Aorta (tissue), 5 donors: ENCODE measurements at places on chromosomes 3 and 15.

- no peak for DNase-seq
Measured at GRCh38 chr3:113194823-113195401, 16.4 kb upstream of the BOC start.

DNA sequence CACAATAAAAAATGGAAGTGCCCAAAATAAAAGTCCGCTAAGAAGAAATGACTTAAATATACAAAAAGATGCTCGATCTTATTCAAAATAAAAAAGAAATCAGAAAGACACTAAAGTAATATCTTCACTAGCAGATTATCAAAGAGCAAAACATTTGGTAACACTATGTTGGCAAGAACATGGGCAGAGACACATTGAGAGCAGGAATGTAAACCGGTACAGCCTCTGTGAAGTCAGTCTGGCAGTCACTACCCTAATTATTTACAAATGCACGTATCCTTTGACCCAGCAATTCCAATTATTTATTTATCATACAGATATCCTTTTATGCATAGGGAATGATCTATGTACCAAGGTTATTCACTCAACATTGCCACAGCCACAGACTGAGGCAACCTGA lies 34.5 kb downstream of the TBL1XR1 start:
- DNase-seq, result no peak

DNA sequence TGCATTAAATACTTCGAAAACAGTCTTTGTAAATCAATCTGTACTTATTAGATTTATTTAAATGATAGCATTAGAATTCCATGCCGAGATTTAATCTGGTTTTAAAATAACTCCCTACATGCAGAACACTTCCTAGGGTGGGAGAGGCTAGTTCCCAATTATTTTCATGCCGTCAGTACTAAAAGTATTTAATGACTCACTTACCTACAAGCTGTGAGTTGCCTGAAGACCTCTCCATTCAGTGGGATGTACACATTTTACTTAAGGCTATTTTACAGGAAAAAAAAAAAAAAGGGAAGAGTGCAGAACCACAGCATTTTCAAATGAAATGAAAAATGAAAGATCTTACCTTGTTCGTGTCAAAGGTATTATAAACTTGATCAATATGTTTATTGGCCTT lies 469 bp downstream of the GUCA1C start:
- no peak for DNase-seq

DNA sequence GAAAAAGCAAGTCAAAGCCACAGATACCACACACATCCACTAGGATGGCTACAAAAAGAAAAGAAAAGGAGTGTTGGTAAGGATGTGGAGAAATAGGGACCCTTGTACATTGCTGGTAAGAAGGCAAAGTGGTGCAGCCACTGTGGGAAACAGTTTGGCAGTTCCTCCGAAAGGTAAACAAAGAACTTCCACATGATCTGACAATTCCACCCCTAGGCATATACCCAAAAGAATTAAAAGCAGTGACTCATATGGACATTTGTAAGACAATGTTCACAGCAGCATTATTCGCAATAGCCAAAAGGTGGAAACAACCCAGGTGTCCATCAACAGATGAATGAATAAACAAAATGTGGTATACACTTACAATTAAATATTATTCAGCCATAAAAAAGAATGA lies 22.2 kb upstream of the GMPPB start:
- no peak for DNase-seq

DNA sequence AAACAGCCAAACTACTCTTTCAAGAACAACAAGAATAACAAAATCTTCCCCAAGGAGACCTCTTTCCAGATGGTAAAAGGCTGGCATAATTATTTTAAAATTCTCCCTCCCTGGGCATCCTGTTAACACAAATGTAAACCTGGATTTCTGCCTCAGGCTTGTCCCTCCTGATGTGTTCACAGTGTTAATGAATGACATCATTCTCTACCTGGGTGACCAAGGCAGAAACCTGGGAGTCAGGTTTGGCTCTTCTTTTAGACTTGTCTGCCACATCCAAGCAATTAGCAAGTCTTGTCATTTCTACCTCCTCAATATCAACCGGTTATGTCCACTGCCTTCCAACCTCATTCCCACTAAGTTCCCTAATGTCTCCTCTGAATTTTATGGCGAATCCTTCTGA lies 368.7 kb upstream of the TBL1XR1 start:
- no peak for DNase-seq

DNA sequence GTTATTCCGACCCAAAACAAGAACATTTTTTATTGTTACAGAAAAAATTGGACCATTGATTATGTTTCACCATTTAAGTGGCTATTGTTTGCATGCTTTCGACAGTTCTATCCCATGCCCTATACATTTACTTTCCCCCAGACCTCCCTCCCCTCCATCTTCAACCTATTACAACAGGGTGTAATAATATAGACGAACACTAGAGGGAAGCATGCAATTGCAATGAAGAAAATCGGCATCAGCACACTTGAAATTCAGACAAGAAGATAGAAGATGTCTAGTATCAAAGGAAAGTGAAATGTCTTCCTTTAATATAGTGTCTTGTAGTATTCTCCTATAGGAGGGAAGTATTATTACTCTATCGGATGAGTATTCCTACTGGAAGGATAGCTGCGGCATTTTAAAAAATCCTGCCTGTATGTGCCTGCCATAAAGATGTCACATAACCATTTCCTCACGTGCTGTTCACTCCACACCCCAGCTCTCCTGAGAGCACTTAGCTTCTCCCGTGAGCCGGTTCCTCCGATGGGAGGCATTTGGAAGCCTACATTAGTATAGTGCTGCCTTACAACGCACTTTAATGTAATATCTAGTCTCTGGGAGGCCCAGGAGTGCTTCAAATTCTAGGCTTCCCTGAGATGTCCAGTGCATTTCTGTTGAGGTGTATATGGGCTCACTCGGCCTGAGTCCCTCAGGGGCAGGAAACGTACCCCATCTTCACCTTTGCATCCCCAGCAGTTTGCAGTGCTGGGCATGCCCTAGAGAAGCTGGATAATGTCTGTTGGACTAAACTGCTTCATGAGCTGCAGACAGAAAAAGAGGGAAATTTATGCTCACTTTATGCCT lies 17.8 kb upstream of the ERICH6 start:
- DNase-seq, result no peak

DNA sequence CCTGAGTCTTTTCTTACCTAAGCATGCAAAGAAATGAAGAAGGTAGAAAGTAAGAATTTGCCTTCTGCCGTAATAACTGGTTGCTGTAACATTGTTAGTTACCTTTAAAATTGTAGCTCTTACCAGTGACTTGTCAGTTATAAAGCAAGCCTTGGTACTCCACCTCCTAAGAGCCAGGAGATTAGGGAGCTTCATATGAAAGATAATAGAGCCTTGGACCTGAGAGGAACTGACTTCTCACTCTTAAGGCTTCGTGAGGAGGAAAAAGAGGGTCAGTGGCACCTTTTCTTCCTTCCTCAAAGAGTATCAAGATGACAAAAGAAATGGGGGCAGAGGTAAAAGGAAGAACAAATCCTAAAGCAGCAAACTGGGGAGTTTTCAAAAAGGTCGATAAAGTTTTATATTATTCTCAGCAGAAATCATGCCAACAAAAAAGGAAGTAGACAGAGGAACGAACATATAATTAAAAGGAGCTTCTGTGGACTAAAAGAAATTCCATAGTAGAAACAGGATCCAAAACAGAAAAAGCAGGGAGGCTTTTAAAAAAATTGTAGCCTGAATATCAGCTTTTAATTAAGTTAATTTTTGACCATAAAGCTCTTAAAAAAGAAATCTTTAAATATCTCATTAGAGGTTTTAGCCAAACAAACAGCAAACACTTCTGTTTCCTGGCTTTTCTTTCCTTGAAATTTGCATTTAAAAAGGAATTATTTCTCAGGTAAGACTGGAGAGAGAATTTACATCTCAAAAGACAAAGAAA lies 847.1 kb upstream of the ALCAM start:
- DNase-seq, result no peak

DNA sequence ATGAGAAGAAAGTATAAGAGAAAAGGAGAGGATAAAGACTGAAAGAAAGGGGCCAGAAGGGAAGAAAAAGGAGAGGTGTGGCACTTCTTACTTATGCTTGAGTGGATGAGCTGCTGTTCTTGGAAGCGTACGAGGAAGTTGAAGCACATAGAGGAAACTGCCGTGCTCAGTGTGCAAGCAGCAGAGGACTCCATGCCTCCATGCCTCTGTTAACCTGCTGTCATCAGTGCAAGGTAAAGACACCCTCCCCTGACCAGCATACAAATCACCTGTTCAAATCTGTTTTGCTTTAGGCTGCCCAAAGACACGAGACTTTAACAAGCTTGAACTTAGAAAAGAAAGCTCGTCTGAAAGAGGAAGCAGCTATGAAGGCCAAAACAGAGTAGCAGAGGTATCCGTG lies 6.4 kb downstream of the WDR5B start:
- DNase-seq, result no peak

DNA sequence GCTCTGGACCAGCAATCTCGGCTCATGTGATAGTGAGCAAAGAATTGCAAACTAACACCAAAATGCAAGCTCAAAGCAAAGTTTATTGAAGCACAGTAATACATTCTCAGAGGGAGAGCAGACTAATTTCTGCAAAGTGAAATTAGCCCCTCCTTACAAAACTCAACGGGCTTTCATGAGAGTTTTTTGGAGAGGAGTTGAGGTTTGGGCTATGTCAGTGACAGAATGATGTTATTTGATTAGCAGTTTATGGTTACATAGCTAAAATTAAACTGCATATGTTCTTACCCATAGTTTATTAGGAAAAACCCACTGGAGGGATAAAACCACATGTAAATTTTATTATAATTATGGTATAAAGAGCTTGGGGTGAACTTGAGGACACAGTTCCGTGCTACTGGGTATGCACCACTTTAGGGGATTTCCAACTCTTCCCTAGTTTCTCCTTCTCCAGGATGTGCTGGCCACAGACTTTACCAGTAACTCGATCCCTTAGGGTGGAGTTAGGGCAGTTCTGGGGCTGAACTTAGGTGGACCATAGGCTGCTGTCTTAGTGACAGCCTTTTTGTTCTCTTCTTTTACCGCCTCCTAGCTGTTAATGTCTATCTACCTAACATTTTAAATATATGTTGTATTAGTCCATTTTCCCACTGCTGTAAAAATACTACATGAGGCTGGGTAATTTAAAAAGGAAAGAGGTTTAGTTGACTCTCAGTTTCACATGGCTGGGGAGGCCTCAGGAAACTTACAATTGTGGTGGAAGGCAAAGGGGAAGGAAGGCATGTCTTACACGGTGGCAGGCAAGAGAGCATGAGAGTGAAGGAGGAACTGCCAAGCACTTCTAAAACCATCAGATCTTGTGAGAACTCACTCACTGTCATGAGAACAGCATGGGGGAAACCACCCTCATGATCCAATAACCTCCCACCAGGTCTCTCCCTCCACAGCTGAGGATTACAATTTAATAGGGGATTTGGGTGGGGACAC lies 8.9 kb upstream of the AADACL2 start:
- no peak for DNase-seq

- no peak for DNase-seq
Measured at GRCh38 chr15:95655089-95655607, 675.4 kb upstream of the NR2F2 start.

- DNase-seq, result peak; percentile 74
Measured at GRCh38 chr3:52070724-52071621, 14.6 kb upstream of the DUSP7 start.

GRCh38 chr3:71478568-71478967 lies 105.0 kb downstream of the FOXP1 start:
- DNase-seq, result no peak

- no peak for DNase-seq
Measured at GRCh38 chr3:169771497-169772304, 1.5 kb upstream of the MYNN start.

DNA sequence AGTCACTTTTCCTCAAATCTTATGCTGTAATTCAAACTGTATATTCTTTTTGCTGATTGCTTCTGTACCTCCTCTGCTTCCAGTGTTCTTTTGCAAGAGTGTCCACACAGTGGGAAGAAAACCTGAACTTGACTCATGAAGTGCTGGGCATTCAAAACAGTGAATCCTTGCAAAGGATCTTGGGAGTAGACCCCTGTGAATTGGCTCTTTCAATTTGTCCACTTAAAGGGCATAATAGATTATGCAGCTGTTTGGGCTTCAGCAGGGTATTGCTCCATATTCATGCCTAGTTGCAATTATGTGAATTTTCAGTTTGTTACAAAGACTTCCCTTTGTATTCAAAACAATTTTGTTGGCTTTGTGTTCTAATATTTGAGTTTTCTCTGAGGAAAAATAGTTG lies 11.4 kb downstream of the ZFAND6 start:
- DNase-seq, result no peak

GRCh38 chr3:188000361-188000861 lies 153.5 kb upstream of the LPP start:
- no peak for DNase-seq

GRCh38 chr15:73325191-73325861 lies 43.4 kb downstream of the HCN4 start:
- peak; percentile 57 for DNase-seq

DNA sequence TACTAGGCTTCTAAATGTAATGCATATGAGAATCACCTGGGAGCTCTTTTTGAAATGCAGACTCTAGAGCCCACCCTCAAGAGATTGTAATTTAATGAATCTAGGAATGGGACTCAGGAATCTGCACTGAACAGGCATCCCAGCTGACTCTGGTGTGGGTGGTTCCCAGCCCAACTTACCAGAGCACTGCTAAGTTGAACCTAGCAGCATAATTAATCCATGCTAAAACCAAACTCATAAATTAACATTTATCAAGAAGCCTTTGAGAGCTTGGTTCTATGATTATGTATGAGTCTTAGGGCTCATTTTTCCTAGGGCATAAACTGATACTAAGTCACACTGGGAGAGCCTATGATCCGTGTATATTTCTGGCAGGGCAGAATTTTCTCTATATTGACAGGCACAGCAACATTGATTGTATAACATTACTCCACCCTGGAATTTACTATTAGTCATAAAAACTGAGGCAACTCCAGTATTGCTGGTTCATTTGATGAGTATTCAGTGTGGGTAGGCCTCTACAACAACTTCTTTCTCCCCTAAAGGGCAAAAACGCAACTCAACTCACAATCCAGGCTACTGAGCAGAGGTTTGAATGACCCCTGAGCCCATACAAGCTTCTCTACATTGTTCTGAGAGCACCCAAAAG lies 10.7 kb upstream of the CSTA start:
- DNase-seq, result no peak

- no peak for DNase-seq
Measured at GRCh38 chr3:7854721-7855120, 646.9 kb upstream of the LMCD1 start.

- DNase-seq, result no peak
Measured at GRCh38 chr3:152193673-152194267, 75.0 kb upstream of the MBNL1 start.

DNA sequence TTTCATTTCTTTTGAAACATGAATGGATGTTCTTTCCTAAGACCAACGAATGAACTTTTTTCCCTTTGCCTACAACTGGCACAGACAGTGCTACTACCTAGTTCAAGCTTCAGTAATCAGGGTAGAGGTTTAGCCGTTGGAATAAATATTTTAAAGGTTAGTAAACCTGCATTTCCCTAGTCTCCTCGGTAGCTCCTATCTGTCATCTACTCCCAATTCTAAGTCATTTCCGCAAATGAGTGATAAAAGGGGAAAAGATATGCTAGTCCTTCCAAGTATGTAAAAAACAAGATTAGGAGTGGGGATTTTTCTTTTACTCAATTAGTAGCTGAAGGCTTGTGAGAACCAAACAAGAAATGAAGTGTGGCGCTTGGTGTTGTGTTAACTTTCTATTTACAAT lies 15.2 kb downstream of the SLTM start:
- no peak for DNase-seq

GRCh38 chr3:133840055-133840737 lies 34.6 kb downstream of the SRPRB start:
- no peak for DNase-seq
